ENCODE measurements at places on chromosomes 1 and 21. TPM values are rescaled to one million over a fixed set of nuclear protein-coding genes. Genes with fewer than 3 reads are reported as not detected.
A peak's percentile ranks its signal among the peaks of the same experiment; 100 is the strongest.

ST7L gene
- total RNA-seq, result 15.4 TPM

C1QA gene
- 0.61 TPM for total RNA-seq

DNA sequence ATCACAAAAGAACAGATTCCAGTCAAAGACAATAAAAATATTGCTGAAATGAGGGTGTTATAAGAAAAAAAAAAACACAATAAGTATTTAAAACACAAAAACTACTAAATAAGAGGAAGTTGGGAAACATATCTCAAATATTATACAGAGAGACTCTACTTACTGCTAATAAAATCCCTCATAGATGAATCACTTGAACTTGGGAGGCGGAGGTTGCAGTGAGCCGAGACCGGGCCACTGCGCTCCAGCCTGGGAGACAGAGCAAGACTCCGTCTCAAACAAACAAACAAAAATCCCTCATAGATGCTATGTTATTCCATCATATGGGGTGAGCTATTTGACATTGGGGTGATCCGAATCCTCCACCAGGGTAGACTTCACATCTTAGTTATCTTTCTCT is 48.0 kb upstream of the ZNF281 start:
- no peak for DNase-seq

GRCh38 chr1:27591622-27592021 is 12.3 kb downstream of the AHDC1 start:
- DNase-seq, result no peak

- DNase-seq, result no peak
Observed at GRCh38 chr1:116853680-116854402, 55.9 kb upstream of the PTGFRN start.

DNA sequence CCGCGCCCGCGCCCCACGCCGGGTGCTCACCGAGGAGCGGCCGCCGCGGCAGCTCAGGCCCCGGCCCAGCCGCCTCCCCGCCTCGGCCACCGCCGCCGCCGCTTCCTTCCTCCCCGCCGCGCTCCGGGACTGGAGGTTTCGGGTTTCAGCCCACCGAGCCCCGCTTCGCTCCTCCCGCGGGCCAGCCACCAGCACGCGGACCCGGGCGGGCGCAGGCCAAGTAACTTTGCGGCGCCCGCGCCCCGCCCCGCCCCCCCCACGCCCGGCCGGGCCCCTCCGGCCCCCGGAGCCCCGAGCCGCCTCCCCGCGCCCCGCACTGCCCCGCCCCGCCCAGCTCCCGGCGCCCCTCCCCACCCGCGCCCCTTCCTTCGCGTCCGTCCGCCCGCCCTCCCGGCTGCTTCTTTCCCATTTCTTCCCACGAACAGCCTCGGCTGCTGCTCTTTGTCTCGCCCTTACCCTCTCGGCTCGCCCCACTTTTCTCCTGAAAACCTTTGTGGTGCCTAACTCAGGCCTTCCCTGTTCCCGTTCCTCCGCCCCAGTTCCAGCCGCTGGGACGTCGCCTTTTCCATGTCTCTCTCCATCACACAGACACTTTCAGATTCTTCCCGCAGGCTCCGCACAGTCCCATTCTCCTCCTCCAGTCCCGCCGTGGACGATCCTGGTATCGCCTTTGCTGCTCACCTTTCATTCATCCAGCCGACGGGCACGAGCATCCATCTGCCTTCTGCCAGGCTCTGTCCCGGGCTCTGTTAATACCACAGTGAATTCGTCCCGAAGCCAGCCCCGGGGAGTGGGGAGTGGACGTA is at the start of gene GPR161:
Gene GPR161 (minus strand): TSS at position 222 of the 806 bp plus-strand sequence. CDS start 32,080 bp downstream, outside the sequence.
- DNase-seq, result peak; percentile 59

DNA sequence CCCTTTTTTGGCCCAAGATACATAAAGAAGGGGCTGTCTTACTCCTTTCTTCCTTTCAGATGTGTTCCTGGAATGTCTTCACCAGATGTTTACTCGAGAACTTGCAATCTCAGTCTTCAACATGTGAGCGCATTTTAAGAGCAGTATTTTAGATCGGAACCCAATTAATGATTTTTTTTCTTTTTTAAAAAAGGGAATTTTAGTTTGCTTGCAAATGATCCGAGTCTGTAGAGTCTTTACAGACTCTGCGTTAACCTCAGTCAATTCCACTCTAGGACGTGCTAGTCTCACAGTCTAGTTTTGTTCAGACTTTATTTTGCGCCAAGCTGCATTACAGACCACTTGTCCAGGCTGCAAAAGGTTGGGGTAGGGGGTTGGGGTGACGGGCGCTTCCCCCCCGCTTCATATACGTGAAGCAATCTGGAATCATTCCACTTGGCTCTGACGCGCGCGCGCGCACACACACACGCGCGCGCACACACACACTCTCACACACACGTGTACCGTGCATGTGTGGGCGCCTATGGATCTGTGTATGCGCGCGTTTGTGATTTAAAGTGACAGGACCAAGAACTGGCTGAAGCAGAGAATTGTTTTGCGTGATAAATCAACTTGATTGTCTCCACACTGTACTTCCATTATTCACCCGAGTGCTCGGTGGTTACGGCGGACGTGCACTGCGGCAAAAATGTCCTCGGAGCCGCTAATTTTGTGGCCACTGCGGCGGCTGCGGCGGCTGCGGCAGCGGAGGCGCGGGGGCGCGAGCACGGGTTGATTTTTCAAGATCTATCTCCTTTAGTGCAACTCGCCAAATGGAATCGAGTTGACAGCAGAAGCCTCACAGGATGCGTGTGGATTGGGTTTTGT is 25.6 kb upstream of the NFIA start:
- DNase-seq, result peak; percentile 57

MGST3 gene
- 61.1 TPM for total RNA-seq

DNA sequence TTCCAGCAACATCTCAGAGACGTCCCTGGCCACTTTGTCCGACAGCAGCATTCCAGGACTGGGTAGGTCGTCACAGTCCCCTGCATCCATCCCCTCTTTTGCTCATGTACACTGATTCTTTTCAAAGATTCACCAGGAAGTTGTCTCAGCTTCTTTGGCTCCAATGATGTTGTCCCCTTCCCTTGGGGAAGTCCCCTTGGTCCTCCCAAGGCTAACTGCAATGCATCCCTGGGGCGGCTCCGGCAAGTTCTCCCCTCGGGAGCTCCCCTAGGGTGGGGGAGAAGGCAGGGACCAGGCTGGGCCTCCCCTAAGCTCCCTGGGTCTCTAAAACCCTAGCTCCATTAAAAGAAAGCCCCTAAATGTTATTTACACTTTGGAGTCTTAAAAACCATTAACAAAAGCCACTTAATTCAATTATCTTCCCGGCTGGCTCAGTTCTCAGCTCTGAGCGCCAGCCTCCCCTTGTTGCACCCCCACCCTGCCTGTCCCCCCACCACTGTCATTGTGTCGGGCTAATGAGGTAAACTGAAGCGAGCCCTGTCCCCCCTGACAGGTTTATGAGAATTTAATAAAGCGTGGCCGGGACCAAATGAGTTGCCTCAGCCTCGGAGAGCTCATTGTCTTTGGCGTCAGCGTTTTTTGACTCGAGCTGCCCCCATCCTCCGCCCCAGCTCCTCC is 25.3 kb downstream of the KNCN start:
- DNase-seq, result no peak

- peak; percentile 59 for DNase-seq
Observed at GRCh38 chr1:181166377-181167196, 78.1 kb downstream of the IER5 start.

CRYZL1 gene
- total RNA-seq, result 45.7 TPM

DNA sequence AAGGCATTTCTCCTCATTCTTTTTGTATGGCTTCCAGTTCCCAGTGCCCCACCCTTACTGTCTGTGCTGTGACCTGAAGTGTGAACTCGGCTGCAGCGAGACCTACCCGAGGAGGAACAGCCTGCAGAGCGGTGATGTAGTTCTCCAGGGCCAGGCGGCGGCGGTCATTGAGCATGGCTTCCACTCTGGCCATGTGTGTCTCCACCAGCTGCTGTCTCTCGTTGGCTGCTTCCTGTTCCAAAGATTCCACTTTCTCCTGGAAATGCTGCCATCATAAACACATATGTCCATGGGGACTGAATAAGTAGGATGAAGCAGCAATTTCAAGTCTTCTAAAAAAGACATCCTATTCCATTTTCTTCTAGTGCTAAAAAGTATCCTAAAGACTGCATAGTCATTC is 195.6 kb downstream of the APP start:
- DNase-seq, result no peak
